ENCODE measurements at places on chromosomes 1 and 21.

GRCh38 chr1:3504151-3504821, 49.8 kb downstream of the ARHGEF16 start:
- DNase-seq = no peak

GRCh38 chr1:39729842-39730241, 8.8 kb upstream of the PPIE start:
- DNase-seq = no peak

- DNase-seq = no peak
These were observed 3.3 kb downstream of the CACYBP start for GRCh38 chr1:175002910-175003517.

- no peak for DNase-seq
These were observed 67.3 kb downstream of the NUP210L start for GRCh38 chr1:154087574-154087973.

GRCh38 chr1:51555866-51556619, 37.0 kb upstream of the EPS15 start:
- no peak for DNase-seq

- DNase-seq = no peak
These were observed 53.5 kb downstream of the FOXD2 start for GRCh38 chr1:47491341-47491753.

- DNase-seq = no peak
These were observed 19.4 kb downstream of the ZBTB37 start for GRCh38 chr1:173887627-173888026.

- no peak for DNase-seq
These were observed 35.1 kb upstream of the EFCAB14 start for GRCh38 chr1:46753985-46754384.

GRCh38 chr1:10353282-10353681, 45.6 kb upstream of the PGD start:
- no peak for DNase-seq

DNA sequence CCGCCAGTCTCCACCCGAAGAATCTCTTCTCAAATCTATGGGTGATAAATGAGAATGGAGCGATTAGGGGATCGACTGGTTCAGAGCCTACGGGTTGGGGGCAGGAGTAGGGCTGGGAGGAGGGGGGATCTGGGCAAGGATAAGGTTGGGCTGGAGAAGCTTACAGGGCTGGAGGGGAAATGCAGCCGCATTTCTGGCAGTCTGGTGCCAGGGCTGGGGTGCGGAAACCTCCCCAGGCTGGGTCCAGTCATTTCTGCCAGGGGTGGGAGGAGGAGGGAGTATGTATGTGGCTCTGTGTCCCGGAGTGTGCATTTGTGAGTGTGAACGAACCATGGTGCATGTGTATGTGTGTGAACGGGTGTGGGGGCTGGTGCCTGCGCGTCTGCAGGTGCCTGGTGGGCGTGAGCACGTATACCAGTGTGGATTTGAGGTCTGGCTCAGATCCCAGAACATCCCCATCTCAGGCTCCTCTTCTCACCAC, 10.2 kb downstream of the C1orf216 start:
- DNase-seq = no peak

DNA sequence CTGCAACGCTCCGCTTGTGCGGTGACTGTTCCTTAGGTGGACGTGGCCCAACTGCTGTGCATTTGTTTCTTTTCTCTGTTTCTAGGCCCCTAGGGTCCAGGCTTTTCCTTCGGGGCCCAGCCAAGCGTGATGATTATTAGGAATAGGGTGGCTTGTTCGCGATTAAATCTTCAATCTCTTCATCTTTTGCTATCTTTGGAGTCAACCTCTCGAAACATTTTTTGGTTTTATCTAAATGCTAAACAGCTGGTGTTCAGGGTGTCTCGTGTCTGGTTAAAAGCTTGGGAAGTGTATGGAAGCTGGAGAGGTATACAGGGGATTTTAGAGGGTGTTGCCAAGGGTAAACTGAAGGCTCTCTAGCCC, 844 bp upstream of the PLD5 start:
- DNase-seq = no peak

GRCh38 chr1:75600781-75601180, 10.1 kb downstream of the SLC44A5 start:
- no peak for DNase-seq

GRCh38 chr1:159071970-159072582, 4.5 kb downstream of the AIM2 start:
- no peak for DNase-seq

DNA sequence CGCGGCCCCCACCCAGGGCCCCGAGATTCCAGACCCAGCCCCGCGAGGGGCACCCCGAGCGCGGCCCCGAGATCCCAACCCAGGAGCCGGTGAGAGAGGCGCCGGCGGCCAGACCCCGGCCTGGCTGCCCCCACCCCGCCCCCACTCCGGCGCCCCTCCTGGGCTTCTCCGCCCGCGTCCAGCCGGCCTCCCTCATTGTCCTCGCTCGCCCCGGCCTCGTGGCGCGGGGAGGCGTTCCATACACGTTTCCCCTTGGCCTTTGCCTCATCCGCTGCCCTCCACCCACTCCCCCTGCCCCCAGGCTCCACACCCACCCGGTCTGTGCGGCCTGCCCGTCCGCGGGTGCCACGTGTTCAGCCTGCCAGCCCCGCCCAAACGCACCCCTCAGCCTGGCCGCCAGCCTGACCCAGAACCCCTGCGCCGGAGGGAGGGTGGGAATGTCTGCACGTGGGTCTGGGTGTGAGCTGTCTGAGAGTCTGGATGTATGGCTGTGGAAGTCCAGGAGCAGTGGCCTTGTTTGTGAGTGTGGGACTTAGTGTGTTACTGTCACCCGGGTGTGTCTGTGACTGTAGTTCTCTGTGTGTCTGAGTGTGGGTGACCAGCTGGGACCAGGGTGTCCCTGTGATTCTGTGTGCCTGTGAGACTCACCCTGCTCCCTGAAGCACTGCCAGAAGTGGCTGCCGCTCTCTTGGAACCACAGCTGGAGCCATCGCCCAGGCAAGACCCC, 681 bp downstream of the B4GALT2 start:
- no peak for DNase-seq

GRCh38 chr1:183544598-183545297, 45.5 kb downstream of the NCF2 start:
- no peak for DNase-seq

GRCh38 chr21:32732544-32732943, 4.7 kb upstream of the SYNJ1 start:
- no peak for DNase-seq

DNA sequence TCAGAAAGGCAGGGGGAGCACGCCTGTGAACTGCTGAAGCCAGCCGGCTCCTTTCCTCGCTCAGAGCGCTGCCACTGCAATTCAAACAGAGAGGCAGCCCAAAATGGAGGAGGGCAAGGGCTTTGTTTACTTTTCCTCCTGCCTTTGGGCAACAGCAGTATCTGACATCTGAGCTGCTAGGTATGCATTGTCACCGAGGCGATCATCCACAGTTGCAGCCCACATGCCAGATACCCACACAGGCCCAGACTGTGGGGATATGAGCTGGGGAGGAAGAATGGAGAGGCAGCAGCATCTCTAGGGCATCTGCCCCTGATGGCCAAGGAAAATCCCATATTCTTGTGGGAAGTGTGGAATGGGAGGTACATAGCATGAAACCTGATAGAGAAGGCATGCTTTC, 357.1 kb downstream of the BARHL2 start:
- DNase-seq = no peak

DNA sequence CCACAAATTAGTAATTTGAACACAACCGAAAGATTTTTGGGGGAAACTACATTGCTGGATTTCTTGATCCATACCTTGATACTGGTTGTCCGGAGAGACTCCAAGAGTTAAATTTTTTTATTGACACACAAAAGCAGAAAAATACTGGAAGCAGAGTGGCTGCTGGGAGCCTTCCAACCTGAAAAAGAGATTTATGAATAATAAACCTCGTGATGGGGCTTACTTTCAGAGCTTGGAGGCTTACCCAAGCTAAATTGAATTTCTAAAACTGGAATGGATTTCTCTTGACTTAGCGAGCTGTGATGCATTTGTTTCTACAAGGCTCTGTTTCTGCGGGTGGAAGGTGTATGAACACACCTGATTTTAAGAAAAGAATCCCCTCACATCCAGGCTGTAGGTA, 35.7 kb downstream of the PCP4 start:
- DNase-seq = no peak

GRCh38 chr1:209433649-209434031, 149.9 kb upstream of the CAMK1G start:
- DNase-seq = no peak

DNA sequence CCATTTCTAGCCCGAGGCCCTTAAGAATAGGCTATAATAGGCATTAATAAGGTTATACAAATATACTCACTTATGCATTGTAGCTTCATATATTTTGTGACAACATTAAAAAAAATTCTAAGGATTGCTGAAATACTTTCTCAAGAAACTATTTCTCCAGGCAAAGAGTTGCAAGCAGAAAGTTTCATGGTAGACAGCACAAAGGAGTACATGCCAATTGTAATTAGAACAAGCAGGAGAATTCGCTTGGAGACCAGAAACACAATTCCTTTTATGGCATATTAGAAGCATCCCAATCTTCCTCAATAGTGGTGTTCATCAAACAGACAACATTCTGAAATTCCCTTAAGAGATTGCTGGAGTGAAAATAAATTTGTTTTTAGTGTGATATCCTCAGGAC, 122.8 kb downstream of the CRB1 start:
- no peak for DNase-seq

DNA sequence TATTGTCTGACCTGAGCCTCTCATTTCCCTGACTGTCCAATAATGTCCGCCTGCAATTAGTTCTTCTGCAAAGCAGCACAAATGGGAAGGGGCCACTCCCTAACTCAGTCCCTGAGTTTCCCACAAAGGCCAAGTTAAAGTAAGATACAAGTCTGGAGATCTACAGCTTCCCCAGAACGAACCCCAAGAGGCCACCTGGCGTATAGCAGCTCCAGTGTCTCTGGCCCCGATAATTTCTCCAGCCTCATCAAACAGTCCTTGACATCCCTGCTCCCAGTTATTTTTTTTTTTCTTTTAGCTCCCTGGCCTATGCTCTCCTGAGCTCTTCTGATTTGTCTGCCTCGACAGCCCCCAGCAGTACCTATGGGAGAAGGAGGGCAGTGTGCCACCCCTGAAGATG, 8.1 kb upstream of the ACKR1 start:
- no peak for DNase-seq

- peak; percentile 62 for DNase-seq
These were observed at the start of gene HECTD3 for GRCh38 chr1:45010855-45011811. TSS of gene HECTD3 (minus strand) at chr1:45011324. CDS start at chr1:45011257, 67 bp downstream.

DNA sequence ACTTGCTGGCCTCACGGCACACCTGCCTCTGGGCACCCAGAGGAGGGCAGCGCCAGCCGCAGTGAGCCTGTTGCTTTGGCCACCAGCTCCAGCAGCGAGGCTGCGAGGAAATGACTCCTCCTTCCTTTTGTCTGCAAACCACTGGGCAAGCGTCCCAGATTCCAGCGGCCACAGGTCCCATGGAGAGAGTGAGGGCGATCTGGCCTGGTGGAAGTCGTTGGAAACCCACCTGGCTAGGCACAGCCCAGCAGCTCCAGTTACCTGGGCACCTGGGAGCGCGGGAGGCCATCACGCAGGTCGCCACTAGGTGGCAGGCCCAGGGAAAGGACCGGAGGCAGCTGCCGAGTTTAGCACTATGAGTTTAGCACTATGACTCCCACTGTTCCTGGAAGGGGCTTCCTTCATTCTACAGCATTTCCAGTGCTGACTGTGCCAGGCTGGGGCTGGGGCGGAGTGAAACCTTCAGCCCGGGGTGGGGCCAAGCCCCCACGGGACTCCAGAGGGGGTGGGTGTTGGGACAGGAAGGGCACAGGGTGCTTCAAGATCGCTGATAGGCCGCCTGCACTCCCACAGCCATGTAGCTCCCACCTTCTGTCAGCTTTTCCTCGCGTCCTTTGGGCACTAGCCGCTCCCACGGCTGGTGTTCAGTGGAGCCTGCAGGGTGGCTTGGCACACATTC, 1.1 kb upstream of the ESPN start:
- DNase-seq = peak; percentile 53

GRCh38 chr1:57192222-57192621, 226.4 kb upstream of the C8B start:
- no peak for DNase-seq

DNA sequence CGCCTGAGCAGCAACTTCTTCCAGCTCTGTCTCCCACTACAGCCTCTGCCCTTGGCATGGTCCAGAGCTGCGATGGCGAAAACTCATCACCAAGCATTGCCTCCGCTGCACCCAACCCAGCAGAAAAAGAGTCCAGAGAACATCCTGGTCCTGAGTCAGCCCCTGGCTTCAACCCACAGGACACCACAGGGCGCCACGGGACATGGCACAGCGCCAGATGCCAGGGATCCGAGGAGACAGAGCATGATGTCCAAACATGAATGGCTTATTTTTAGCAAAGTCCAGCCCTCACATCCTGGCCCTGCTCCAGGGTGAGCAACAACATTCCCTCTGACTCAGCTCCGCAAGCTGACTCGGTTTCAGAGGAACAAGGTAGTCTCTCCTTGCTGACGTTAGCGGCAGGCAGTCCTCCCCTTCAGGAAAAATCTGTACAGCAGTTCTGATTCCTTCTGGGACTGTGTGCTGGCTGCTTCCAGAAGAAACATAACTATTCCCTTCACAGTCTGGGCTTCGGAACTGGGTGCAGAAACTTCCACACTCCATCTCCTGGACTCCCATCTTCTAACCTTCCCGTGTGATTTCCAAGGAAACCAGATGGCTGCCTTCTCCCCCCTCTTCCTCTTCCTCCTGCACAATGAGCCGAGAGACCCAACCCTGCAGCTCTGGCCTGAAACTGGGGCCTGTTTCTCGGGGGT, 131.3 kb downstream of the TOMM20 start:
- DNase-seq = no peak

DNA sequence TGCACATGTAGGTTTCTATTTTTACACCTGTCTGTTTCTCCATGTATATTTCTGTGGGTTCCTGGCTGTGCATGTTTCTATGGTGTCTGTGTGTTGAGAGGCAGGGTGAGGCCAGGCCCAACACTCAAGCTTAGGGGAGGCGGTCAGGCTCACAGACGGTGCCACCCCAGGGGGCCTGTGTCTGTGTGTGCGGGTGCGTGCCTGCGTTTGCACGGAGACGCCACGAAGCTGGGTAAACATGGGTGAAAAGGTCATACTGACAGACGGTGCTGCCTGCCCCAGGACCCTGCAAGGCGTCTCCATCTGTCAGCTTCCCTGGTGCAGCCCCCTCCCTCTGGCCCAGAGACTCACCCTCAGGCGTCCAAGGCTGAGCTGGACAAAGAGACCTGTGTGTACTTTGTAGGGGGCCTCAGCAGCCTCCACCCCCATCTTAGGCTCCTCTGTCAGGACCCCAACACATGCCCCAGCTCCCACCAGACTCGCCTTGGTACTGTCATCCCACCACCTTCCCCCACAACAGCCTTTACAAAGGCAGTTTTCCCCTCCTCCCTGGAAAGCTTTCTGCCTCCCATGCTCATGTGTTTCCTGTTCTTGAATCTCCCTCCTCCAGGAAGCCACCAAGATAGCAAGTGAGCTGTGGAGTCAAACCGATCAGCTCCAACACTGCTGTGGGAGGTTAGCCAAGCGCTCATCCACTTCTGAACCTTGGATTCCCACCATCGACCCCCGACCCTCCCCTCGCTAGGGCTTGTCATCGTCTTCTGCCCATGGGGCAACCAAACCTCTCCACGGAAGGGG, 34.1 kb downstream of the PTPRF start:
- DNase-seq = no peak

- no peak for DNase-seq
These were observed 13.1 kb upstream of the LPGAT1 start for GRCh38 chr1:211843507-211844298.

GRCh38 chr1:81664341-81664740, 136.4 kb upstream of the ADGRL2 start:
- no peak for DNase-seq

All from stimulated activated CD8-positive, alpha-beta memory T cell treated with anti-CD3 and anti-CD28 coated beads, Interleukin-7, amount 100 ng/mL, for 4 hours (primary cell).